ENCODE measurements at places on chromosomes 5 and 9.
A peak's percentile ranks its signal among the peaks of the same experiment; 100 is the strongest.

GRCh38 chr9:114347675-114348074, 18.0 kb downstream of the ORM2 start:
- no peak for DNase-seq

DNA sequence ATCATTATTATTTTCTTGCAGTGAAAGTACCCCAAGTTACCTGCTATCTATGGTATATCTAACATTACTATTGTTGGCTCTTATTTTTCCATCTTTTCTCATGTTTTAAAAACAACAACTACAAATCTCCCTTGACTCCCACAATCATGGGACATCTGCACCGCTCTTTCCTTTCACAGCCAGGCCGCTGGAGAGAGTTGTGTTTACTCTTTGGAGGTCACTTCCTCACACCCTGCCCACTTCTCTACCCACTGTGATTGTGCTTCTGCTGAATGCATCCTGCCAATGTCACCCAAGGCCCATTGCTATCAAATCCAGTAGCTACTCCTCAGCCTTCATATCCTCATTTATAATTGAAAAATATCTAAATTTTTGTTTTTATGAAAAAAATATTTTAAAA, 29.7 kb downstream of the SLC28A3 start:
- no peak for DNase-seq

DNA sequence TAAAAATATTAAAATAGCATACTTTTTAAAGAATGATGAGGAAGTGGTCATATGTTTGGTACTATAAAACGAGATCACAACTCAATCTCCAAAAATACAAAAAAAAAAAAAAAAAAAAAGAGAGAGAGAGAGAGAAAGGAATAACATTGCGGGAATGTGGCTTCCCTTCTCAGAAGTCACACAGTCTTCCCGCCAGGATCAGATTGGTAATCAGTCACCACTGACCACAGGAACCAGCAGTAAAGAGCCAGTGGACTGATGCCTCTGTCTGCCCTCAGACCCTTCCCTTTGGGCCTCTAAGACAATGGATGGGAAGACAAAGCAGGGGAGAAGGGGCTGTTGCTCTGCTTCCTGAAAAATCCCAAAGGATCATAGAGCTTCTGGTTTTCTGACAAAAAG, 104.9 kb downstream of the KLHL3 start:
- no peak for DNase-seq

DNA sequence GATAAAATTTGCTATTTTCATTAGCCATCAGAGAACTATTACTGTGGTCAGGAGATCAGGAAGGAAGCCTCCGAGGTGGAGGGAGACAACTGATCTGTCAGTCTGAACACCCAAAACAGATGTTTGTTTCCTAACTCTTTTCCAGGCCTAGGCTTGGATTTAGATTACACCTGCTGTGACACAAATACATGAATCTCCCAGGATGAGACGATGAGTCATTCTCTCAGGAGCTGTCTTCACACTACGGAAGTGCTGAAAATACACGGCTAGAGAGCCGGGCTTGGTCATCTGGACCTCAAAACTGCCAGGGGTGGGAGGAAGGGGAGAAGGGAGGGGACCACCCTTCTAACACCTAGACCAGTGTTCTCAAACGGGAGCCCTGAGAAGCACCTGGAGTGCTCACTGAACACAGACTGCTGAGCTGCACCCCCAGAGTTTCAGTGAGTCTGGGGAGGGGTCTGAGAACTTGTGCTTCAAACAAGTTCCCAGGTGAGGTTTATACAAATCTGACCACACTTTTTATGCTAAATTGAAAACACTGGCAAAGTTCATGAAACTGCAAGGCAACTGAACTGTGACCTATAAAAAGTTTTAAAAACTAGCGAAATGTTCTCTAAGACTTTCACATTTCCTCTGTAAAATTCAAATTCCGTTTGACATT, 80.3 kb upstream of the EQTN start:
- DNase-seq = no peak

DNA sequence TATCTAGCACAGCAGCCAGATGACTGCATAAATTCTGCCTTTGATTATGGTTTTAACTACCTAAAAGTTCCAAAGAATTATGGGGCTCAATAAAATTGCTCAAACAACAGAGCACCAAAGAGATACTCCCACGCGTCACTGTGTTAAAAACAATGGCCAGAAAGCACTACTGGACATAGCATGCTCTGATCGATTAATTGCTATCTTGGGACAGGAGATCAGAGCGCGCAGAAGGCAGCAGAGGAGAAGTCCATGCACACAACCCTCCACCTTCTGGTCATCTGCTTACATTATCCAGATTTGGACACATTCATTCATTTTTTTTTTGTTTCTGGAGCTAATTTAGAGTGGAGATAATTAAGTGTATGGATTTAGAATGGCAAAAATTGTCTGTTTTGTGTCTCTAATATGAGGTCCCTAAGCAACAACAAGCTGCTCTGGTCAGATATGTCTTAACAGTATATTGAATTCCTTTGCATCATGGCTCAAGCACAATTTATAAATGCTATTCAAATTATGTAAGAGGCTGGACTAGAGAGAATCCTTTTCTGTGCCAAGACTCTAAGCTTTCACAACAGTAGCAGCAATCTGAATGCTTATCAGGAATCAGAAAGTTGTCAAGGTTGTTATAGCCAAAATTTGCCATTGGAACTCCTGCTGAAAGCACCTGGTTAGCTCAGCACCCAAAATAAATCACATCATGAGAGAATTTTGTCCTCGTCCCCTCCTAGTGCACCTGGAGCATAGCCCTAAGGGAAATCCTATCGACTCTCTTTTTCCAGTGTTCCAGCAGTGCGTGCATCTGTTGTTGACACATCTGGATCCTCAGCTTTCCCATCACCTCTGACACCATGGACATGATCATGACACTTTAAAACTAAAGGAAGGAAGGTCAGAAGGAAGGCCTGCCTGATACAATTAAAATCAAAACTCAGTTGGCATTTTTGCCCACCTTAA, 98.6 kb upstream of the HMHB1 start:
- DNase-seq = no peak

DNA sequence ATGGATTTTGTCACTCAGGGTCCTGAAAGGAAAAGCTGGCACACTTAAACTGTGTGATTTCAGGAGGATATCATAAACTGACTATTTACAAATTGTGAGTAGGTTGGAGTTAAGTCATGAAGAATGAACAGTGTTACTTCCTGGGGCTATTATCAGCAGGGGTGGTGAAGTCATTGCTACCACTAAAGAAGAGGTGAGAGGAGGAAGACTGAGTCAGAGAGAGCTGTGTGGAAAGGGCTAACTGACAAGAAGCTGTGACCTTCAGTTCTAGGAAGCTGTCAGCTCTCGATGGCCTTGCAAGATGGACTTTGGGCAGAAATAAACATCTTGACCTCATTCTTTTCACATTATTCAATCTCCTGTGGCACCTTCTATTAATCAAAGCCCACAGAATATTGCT, 72.3 kb upstream of the STARD4 start:
- no peak for DNase-seq

DNA sequence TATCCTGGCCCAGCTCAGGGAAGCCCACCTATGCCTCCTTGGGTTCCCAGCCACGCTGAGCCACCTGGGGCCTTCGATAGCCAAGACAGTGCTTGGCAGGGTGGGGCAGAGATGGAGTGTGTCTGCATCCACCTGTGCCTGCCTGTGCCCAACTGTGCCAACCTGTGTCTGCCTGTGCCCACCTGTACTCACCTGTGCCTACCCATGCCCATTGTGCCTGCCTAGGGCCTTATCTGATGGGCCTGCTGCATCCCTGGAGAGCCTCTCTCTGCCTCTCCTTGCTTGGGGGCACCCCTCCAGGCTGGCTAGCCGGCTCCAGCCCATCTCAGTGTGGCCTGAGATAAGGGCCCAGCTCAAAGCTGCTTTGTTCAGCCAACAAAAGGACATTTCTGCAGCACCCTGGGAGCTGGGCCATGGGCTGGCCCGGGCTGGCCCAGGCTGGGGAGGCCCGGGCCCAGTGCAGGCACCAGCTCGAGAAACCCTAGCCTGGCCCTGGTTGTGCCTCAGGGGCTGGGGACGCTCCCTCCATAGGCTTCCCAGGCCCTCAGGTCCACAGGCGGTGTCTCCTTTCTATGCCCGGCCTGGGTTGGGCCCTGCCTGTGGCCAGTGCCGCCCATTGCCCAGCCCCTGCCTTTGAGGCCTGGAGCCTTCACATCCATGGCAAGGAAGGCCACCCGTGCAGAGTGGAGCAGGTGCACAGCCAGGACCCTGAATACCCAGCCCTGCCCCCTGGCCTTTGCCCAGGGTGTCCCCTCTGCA, 37.3 kb upstream of the NOTCH1 start:
- DNase-seq = peak; percentile 76

GRCh38 chr9:36173861-36174260, 4.7 kb downstream of the CCIN start:
- no peak for DNase-seq

DNA sequence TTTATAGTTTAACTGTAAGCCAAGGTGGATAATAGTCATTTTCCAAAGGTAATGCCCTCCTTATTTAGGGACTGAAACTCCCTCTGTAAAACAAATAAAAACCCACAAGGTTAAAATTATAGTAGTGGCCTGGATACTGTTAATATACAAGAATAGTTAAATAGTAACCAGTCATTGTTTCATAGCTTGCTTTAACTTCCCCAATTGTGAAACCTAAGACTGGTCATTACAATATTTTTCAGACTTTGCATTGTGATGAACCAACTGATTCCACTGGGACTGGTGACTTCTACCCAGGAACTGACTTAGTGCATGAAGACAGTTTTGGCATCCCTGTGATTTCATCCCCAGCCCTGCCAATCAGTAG, 162.6 kb downstream of the SMC2 start:
- DNase-seq = no peak
